ENCODE measurements at places on chromosomes 4 and X.

DNA sequence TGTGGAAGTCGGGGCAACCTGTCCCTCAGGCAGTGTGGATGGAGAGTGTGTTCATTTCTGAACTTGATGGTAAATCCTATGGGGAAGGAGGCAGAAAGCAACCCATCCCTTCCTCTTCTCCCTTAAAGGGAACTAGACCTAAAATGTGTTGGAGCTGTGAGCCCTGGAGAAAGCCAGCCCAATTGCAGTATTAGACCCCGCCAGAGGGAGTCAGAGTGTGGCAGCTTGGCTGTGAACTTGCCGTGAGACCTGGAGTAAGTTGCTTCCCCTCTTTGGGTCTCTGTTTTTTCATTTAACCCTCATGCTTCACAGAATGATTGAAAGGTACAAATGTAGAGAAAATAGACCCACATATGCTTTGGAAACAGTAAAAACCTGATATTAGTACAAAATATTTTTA lies 108.7 kb upstream of the PAK3 start:
- no peak for DNase-seq

DNA sequence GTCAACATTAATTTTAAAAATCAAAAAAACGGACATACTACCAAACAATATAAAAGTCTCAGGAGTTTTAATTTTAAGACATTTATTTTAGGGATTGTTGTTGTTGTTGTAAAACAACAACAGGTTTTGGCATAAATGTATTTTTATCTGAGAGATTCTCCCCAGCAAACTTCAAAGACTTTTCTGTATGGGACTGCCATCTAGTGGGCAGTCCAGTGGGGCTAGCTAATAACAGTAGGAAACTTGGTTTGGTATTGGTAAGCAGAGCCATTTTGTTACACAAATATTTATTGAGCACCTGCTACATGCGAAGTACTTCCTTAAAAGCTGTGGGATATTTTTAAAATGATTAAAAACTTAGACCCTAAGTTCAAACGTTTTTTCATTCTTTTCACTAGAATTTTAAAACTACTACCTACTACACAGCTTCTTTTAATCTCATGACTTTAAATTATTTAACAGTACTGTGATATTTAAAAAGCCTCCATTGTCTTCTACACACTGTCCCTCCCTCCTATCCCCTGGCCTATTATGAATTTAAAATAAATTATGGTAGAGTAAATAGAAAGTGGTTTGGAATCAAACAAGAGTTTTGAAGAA lies 1028.4 kb upstream of the INTU start:
- DNase-seq = peak; percentile 62

DNA sequence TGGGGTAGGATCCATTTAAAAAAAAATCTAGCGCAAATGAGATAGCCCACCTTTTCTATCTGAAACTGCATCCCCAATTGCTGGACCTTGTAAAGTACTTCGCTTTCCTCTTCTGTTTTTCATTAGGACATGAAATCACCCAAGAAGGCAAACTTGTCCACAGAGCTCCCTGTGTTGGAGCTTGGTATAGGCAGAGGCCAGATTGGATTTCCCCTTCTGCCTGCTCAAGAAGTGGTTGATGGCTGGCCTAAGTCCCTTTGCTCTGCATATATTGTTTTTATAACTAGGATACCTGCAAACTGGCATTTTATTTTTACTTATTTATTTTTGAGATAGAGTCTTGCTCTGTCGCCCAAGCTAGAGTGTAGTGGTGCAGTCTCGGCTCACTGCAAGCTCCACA lies 28.4 kb downstream of the RNF4 start:
- DNase-seq = no peak

DNA sequence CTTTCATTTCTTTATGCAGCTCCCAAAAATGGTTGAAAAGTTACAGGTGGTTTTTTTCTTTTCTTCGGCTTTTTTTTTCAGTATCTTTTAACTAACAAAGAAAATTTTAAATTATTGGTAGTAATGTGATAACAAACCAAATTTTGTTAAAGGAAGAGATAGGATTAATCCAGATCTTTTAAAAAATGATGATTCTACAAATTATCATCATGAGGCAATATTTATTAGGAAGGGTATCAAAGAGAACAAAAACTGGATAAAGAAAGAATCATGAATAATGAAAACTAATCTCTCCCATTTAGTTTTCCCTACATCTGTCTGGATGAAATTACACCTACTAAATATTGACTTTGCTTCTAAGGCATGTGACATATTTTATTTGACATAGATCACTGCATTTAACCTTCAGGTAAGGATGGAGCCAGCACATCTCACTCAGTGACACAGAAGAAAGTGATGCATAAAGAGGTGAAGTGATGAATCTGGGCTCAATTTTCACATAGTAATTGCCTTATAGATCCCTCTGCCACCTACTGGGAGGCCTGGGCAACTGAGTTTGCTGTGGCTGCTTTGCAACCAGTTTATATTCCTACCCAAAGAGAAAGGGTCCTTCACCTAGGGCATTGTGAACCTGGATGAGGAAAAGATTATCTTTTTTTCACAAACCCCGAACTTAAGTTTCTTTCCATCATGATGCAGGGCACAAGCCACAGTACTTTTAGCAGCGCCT lies 155.6 kb downstream of the HNRNPD start:
- peak; percentile 8 for DNase-seq

GRCh38 chr4:54746218-54746617 lies 88.5 kb downstream of the KIT start:
- DNase-seq = no peak

DNA sequence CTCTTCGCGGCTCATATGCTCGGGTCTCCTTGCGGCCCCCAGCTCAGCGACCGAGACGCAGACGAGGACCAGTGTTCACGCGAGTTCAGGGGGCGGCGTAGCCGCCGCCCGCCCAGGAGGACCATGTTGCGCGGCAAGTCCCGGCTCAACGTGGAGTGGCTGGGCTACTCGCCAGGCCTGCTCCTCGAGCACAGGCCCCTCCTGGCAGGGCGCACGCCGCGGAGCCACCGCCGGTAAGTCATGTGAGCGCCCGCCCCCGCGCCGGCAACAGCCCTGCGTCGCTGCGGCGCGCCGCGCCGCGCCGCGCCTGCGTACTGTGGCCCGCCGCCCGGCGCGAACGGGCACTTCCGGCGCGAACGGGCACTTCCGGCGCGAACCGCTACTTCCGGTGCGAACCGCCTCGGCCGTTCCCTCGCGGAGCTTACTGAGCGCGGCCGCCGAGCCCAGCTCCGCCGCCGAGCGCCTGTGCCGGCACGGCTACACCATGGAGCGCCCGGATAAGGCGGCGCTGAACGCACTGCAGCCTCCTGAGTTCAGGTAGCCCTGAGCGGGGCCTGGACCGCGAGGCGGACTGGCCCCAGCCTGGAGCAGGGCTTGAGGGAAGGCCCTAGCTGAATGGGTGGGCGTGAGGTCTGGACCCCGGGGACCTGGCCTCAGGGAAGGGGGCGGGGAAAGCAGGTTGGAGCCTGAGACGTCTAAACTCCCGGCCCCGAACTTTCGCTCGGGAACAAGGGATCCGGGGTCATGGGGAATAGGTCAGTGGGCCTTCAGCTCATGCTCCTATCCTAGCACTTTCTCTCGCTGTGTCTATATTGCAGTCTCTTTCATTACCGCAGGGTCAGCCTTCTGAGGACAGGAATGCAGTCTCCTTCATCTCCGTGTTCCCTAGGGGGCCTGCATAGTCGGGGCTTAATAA lies at the start of gene VMA21:
Gene VMA21, plus strand, starts transcription at position 382 of the 916 bp plus-strand sequence. Its CDS starts 103 bp downstream, at position 485.
- peak; percentile 94 for DNase-seq

- no peak for DNase-seq
Measured at GRCh38 chr4:183831683-183832082, 73.4 kb upstream of the STOX2 start.

- DNase-seq = no peak
Measured at GRCh38 chr4:51909236-51909703, 66.3 kb downstream of the DCUN1D4 start.

DNA sequence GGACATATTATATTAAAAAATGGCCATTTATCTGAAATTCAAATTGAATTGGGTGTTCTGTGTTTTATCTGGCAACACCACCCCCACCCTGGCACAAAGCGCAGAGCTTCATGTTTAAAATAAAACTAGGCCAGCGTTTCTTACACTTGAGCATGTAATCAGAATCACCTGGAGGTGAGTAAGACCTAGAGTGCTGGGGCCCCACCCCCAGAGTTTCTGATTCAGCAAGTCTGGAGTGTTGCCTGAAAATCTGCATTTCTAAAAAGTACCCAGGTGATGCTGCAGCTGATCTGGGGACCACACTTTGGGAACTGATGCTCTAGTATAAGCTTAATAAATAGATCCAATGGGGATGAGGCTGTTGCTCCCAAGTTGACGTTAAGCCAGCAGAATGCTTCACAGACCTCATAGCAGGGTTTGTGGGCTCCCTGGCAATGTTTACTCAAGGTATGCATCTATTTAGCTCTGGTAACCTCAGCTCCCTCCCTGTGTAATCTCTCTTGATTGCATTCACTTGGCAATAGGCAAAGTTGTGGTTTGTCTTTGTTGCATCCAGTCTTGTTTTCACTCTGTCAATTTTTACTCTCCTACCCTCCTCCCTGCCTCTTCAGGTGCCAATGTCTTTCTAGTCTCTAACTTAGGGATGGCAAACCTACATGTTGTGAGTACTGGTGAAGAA lies 99.8 kb upstream of the TEX13D start:
- DNase-seq = no peak

GRCh38 chr4:11376146-11376545 lies 52.5 kb downstream of the HS3ST1 start:
- DNase-seq = no peak

DNA sequence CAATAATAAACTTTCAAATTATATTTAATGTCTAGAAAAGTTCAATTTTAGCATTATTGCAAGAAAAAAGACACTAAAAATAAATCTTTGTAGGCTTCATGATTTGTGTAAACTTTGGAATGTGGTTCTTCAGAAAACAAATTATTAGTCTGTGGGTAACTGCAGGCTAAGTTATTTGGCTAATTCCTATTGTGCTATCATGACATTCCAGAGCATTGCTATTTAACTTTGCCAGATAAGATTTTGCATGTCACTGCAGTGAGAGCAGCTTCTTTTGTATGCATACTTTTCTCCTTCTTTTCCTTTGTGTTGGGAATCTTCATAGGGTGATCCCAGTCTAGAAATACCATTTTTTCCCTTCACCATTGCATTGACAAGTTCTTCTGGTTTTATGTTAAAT lies 130.0 kb downstream of the AWAT2 start:
- no peak for DNase-seq

GRCh38 chr4:81594490-81595159 lies 122.9 kb upstream of the RASGEF1B start:
- no peak for DNase-seq

GRCh38 chrX:85620466-85620865 lies 241.0 kb upstream of the POF1B start:
- no peak for DNase-seq

DNA sequence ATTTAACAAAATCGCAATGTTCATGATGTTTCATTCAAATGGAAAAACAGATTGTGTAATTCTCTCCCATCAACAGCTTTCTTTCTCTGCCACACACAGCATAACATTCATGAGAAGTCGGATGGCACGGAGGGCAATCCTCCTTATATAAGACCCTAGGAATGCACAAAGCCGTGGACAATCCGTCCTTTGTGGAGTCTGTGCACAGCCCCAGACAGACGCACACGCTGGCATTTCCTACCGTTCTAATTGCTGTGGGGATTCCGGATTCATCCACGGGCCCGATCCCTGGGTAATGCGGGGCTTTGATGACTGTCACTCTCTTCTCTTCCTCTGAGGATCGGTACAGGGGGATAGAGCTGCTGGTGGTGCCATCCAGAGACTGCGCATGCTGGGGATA lies 121.9 kb upstream of the PDLIM3 start:
- no peak for DNase-seq

- DNase-seq = no peak
Measured at GRCh38 chrX:38675856-38676255, 114.5 kb downstream of the TSPAN7 start.

DNA sequence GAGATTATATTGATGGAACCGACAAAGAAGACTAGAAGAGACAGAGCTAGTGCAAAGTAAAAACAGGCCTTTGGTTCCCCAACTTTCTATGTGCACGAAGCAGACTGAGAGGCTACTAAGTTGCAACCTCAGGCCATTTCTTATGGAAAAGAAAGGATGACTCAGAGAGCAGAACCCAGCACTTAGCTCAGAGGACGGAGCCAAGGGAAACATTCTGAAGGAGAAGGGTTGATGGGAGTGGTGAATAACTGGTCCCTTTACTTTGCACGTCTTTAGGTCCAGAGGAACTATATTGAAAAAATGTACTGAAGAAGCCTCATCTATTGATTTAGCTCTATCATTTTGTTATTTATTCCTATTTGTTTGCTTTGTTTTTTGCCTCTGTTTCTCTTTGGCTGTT lies 182.1 kb downstream of the CPE start:
- peak; percentile 80 for DNase-seq

DNA sequence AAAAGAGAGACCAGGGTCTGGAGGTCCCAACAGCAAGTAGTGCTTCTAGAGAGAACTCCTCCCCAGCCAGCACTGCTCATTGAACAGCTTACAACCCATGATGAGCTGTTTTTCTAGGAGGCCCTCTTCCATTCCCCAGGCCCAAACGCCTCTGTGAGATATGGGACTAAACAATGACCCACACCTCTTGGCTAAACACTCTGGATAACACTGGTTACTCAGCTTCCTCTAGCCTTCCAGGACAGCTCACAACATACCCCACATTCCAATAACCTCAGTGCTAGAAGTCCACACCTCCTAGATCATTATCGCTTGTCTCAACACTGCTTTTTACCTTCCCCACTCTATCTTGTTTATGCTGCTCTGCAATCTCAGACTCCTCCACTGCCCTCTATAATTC lies 35.4 kb upstream of the PGRMC2 start:
- DNase-seq = peak; percentile 86

DNA sequence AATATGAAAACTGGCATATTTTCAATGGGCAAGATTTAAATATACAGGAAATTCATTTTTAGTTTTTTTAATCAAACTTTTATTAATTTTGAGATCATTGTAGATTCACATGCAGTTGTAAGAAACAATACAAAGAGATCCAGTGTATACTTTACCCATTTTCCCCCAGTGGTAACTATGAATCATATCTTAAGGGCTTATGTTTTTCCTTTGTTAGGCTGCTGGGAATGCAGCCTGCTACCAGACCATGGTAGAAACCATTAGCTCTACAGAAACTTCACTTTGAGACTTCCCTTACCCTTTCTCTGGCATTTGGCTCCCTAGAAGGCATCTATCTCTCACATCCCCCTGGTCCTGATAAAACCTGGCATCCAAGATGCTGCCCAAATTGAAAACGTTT lies 147.6 kb upstream of the EOLA2 start:
- peak; percentile 54 for DNase-seq

GRCh38 chrX:130224810-130225209 lies 43.9 kb downstream of the ZNF280C start:
- peak; percentile 24 for DNase-seq

- DNase-seq = no peak
Measured at GRCh38 chr4:181656748-181657147, 586.5 kb upstream of the TENM3 start.

- no peak for DNase-seq
Measured at GRCh38 chrX:3379111-3379510, 32.7 kb upstream of the MXRA5 start.

GRCh38 chr4:114040319-114041116 lies 61.1 kb upstream of the ARSJ start:
- no peak for DNase-seq

DNA sequence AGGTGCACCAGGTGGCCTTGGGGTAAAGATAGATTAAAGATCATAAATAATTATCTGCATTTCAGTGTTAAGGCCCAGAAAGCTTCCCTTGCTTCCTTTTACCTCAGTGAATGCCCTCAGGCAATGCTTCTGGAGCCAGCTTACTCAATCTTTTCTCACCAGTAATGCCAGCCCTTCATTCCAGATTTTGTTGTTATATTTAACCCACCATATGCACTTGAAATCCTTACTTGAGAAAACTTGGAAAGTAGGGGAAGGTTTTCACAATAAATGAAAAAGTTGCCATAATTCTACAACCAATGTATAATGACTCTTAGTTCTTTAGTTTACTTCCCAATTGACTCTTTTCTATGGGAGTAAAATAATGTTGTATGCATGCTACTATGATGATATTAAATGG lies 17.1 kb upstream of the PBDC1 start:
- DNase-seq = no peak
